PC-9 (cell line): ENCODE measurements at places on chromosomes 2 and 18. TPM values are rescaled to one million over a fixed set of nuclear protein-coding genes. Genes with fewer than 3 reads are reported as not detected.

Gene MLPH
- 237 and 283 TPM in 2 replicates for total RNA-seq

Gene PLB1
- 1.7 and 2.7 TPM in 2 replicates for total RNA-seq

Gene LOXHD1
- not detected in 2 replicates for total RNA-seq

Gene ACVR1C
- 0.04 and 0.30 TPM in 2 replicates for total RNA-seq

Gene STARD6
- not detected in 2 replicates for total RNA-seq

Gene GAREM2
- total RNA-seq: 0.96 and 1.7 TPM in 2 replicates

Gene MAL
- 146 and 171 TPM in 2 replicates for total RNA-seq

Gene IGFBP5
- 5.5 and 10.0 TPM in 2 replicates for total RNA-seq

Gene ELAC1
- 5.2 and 6.0 TPM in 2 replicates for total RNA-seq

Gene UCN
- total RNA-seq: 2.8 and 4.6 TPM in 2 replicates

Gene TIMM21
- 17.9 and 32.6 TPM in 2 replicates for total RNA-seq

Gene CHRND
- not detected in 2 replicates for total RNA-seq

Gene BCL11A
- total RNA-seq: not detected in 2 replicates

Gene DIPK1C
- total RNA-seq: not detected in 2 replicates

Gene ARHGEF4
- 16.1 and 20.0 TPM in 2 replicates for total RNA-seq

Gene TTN
- not detected in 2 replicates for total RNA-seq

Gene NPHP1
- total RNA-seq: 12.2 and 13.7 TPM in 2 replicates

Gene DSC3
- total RNA-seq: not detected in 2 replicates

Gene TNFRSF11A
- total RNA-seq: 6.3 and 6.7 TPM in 2 replicates

Gene PPIL3
- total RNA-seq: 41.0 and 49.0 TPM in 2 replicates

Gene CXCR4
- 0.70 and 1.1 TPM in 2 replicates for total RNA-seq

Gene ASB18
- 0.46 TPM in 1 of 2 replicates, not detected in the other for total RNA-seq

Gene EFHD1
- 10.6 and 15.0 TPM in 2 replicates for total RNA-seq

Gene ATP5MC3
- total RNA-seq: 450 and 528 TPM in 2 replicates

Gene KIAA2012
- total RNA-seq: not detected in 2 replicates

Gene DAW1
- total RNA-seq: 1.8 and 2.8 TPM in 2 replicates

Gene SERPINB5
- total RNA-seq: 25.5 and 26.2 TPM in 2 replicates

Gene MSTN
- total RNA-seq: not detected in 2 replicates

Gene RAB27B
- 9.9 and 12.7 TPM in 2 replicates for total RNA-seq

Gene DLGAP1
- 0.13 TPM in 1 of 2 replicates, not detected in the other for total RNA-seq

Gene PID1
- total RNA-seq: not detected in 2 replicates

Gene C2orf15
- 16.9 and 18.0 TPM in 2 replicates for total RNA-seq

Gene CYS1
- 0.43 and 0.61 TPM in 2 replicates for total RNA-seq

Gene COLEC12
- not detected in 2 replicates for total RNA-seq

Gene HMSD
- total RNA-seq: not detected in 2 replicates

Gene SMAD7
- 5.0 and 5.8 TPM in 2 replicates for total RNA-seq

Gene M1AP
- total RNA-seq: 4.5 and 7.7 TPM in 2 replicates
